ENCODE measurements at places on chromosomes 2 and 18.

DNA sequence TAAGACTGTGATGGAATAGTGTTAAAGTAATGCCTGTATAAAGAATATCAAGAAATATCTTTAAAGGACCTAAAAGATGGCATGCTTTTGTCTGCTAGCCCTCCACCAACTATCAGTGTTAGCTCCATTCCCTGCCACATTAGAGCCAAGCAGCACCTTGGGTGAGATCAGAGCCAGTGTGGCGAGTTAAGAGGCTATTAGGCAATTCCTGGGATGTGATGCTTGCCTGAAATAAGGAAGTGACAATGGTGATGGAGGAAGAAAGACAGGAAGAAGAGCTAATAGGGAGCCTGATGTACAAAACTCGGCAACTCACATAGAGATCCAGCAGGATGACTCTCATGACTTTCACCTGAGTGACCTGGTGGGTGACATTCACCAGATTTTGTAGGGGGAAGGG lies 143.5 kb downstream of the ZEB2 start:
- DNase-seq = no peak

- DNase-seq = no peak
Observed at GRCh38 chr2:228503731-228504130, 322.2 kb upstream of the SPHKAP start.

DNA sequence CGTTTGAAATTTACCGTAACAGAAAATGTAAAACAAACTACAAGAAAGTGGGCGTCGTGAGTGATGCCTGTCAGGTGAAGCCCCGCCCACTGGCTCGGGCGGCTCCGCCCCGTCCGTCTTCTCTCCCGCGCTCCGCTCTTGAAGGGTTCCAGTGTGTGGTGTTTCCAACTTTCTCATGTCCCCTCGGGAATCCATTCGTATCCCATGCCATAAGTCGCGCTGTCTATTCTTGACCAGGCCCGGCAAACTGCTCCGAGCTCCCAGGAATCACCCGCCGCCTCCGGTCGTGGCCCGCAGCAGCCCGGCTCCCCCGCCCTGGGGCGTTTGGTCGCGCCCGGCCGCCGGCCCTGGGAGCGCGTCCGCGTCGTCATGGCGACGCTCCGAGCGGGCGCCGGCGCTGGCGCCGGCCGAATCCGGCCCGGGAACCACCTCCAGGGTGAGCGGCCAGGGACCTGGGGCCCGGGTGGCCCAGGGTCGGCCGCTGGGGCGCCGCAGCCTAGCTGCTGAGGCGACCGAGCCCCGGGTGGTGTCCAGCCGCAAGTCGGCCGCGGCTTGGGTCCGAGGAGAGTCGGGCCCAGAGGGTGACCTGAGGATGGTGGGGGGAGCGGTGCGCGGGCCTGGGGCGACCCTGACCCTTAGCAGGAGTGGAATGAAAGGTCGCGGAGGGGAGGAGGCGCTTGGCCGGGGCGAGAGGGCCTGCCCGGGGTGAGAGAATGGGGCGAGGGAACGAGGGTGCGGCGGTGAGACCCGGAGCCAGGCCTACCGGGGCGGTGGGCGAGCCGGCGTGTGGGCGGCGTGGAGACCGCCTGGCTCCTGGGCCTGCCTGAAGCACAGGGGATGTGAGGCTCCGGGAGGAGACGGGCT lies at the start of gene CFAP221:
Gene CFAP221, plus strand, starts transcription at position 375 of the 864 bp plus-strand sequence. CDS start 1,683 bp downstream, outside the sequence.
- DNase-seq = no peak

DNA sequence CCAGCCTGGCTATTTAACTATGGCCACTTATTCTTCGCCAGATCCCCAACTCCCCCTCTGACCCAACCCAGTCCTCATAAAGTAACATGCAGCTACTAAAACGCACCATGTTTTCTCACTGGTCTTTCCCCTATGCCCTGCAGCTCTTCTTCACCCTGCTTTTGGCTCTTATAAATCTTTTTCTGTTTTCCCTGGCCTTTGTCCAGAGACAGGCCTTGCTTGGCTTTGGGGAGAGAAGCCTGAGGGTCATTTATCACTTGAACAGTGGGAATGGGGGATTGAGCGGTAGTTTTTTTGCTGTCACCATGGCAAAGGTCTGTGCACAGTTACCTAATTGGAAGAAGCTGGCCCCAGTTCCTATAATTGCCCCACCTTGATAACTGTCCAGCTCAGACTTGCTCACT lies 202.9 kb upstream of the NT5C1B start:
- DNase-seq = no peak

GRCh38 chr2:135822855-135823254 lies 14.1 kb downstream of the LCT start:
- no peak for DNase-seq

GRCh38 chr2:220068846-220069245 lies 441.4 kb downstream of the SLC4A3 start:
- no peak for DNase-seq

DNA sequence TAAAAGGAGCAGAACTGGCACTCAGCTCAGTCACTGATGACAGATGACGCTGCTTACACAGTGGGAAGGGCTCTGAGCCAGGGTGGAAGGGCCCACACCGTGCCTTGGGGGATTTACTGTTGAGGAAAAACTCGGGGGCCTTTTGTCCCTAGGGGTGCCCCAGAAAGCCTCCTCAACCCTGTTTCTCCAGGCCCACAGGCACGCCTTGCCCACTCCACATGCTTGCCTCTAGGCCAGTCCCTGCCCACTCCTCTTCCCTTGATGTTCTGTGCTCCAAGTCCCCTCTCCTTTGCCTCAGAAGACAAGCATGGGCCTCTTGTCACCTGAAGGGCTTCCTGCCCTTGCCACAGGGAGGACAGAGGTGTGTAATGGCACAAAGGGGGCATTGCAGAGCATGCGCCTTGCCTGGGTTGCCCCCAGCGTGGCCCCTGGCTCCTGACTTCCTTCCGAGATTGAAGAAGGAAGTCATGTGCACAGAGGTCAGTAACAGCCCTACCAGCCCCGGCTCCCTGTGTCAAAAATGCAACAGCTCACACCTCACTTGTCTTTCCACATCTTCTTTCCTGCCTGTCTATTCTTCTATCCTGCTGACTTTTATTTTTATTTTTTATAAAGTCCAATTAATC lies 65.1 kb downstream of the LIPG start:
- DNase-seq = no peak

DNA sequence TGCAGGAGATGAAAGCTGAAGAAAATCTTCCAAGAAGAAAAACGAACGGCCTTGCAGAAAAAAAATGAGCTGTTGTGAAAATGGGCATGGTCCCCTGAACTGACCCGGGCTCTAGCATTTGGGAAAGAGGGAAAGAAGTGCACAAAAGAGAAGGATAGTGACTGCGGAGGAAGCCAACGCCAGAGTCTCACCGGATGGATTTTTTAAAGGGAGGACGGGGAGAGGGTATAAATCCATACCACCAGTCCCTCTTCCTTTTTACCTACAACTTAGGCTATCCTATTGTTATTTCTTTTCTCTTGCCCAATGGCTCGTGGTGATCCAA lies 601 bp downstream of the WDR35 start:
- no peak for DNase-seq

- no peak for DNase-seq
Observed at GRCh38 chr18:48030616-48031480, 100.4 kb upstream of the SMAD2 start.

GRCh38 chr2:69089998-69090397 lies 77.0 kb downstream of the ANTXR1 start:
- DNase-seq = no peak

GRCh38 chr2:239461291-239462190 lies 60.7 kb upstream of the HDAC4 start:
- DNase-seq = no peak

All from activated gamma-delta T cell treated with anti-CD3 and anti-CD28 coated beads, Interleukin-2, amount 50 U/mL, for 16 hours (primary cell).